ENCODE measurements at places on chromosomes 3 and 15. TPM values are rescaled to one million over a fixed set of nuclear protein-coding genes. Genes with fewer than 3 reads are reported as not detected.
A peak's percentile ranks its signal among the peaks of the same experiment; 100 is the strongest.

The COLQ gene
- total RNA-seq: 10.7 TPM

- H3K27ac ChIP-seq: no peak overlapping the region
- H3K36me3 ChIP-seq: no peaks in the 10 kb centered on the region
- H3K4me3 ChIP-seq: no peak overlapping the region
- no peak for DNase-seq
- H3K4me1 ChIP-seq: no peaks in the 10 kb centered on the region
Measured at GRCh38 chr3:151775314-151776258, 38.3 kb upstream of the AADAC start.

DNA sequence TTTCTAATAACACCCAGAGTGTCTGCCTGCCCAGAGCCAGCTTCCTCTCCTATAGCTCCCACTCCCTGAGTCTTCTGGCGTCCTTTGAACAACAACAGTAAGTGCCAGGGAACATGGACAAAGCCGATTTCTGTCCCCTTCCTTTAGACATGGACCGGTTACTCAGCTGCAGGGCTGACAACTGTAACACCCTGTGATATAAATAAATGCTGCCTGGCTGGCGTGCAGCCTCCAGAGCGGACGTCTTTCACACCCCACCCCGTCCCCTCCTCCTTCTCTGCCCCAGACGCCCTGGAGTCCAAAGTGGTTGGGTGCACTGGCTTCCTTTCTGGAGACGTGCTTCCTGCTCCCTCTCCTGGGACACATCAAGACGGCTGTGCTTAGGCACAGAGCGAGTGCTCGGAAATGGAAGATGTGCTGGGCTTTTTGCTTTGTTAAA lies 281.9 kb upstream of the LRRFIP2 start:
- DNase-seq: peak; percentile 91
- H3K27ac ChIP-seq: peak overlapping the region; percentile 43
- no peaks in the 10 kb centered on the region for H3K36me3 ChIP-seq

- H3K36me3 ChIP-seq: no peaks in the 10 kb centered on the region
- DNase-seq: no peak
- H3K4me1 ChIP-seq: no peaks in the 10 kb centered on the region
- no peak overlapping the region for H3K27ac ChIP-seq
- H3K4me3 ChIP-seq: no peak overlapping the region
Measured at GRCh38 chr3:171565481-171566058, 105.4 kb upstream of the TNIK start.

GRCh38 chr3:17074559-17074958 lies 189.8 kb downstream of the PLCL2 start:
- no peaks in the 10 kb centered on the region for H3K36me3 ChIP-seq
- no peaks in the 10 kb centered on the region for H3K4me1 ChIP-seq
- H3K27me3 ChIP-seq: no peaks in the 10 kb centered on the region
- H3K27ac ChIP-seq: no peak overlapping the region
- H3K4me3 ChIP-seq: no peak overlapping the region

- H3K27me3 ChIP-seq: no peaks in the 10 kb centered on the region
- no peak for DNase-seq
- no peaks in the 10 kb centered on the region for H3K4me1 ChIP-seq
Measured at GRCh38 chr3:115899535-115899934, 276.2 kb downstream of the GAP43 start.

GRCh38 chr3:179100652-179101051 lies 29.0 kb upstream of the ZMAT3 start:
- no peaks in the 10 kb centered on the region for H3K27me3 ChIP-seq
- no peaks in the 10 kb centered on the region for H3K36me3 ChIP-seq
- no peak overlapping the region for H3K27ac ChIP-seq
- no peaks in the 10 kb centered on the region for H3K4me1 ChIP-seq
- no peak overlapping the region for H3K4me3 ChIP-seq

The CPOX gene
- total RNA-seq: 10.8 TPM

DNA sequence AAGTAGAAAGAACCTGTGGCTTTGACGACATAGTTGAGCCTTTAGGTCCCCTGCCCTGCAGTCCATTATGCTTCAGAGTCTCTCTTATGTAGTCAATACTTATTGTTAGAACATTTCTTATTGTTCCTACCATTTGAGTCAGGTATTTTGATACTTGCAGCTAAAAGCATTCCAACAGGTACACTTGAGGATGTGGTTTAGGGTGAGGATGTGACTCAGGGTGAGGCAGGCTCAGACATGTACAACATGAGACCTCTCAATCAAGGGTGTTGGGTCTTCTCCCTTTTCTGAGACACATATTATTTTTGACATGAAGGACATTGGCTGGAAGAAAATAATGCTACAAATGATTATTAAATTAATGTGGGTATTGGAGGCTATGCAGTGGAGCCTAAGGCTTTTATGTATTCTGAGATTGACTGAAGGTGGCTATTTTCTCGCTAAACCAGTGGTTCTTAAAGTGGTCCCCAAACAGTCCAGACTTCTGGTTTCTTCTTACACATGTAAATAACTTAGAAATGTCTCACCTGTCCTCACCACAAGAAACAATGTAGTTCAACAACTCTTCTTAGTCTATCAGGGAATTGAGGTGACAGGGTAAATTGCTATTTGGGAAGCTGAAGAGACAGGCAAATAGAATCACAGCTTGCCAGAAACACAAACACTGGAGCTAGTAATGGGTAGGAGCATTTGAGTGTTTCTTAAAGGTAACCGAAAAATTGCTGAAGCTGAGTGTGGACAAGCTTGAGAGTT lies 135.5 kb upstream of the ZPLD1 start:
- no peak overlapping the region for H3K27ac ChIP-seq
- H3K4me1 ChIP-seq: no peaks in the 10 kb centered on the region
- H3K27me3 ChIP-seq: no peaks in the 10 kb centered on the region
- no peak overlapping the region for H3K4me3 ChIP-seq
- no peak for DNase-seq

DNA sequence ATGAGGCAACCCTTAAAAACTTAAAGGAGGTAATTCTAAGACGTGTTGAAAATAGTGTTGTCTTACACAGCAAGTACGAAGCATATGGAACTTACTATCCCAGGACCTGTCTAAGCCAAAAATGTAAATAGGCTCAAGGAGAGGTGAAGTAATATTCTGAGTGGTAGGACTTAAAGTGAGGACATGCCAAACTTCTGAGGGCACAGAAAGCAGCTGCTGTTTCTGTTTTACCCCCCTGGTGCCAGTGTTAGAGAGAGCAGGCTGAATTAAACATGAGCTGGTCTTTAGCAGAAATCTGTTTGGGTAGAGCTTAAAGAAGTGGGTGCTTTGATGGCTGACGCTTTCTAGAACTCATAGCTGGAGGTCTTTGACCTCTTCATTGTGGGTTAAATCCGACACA lies 149.7 kb upstream of the NPHP3 start:
- no peak overlapping the region for H3K27ac ChIP-seq
- H3K27me3 ChIP-seq: no peaks in the 10 kb centered on the region
- no peaks in the 10 kb centered on the region for H3K4me1 ChIP-seq
- DNase-seq: no peak
- H3K36me3 ChIP-seq: no peaks in the 10 kb centered on the region

DNA sequence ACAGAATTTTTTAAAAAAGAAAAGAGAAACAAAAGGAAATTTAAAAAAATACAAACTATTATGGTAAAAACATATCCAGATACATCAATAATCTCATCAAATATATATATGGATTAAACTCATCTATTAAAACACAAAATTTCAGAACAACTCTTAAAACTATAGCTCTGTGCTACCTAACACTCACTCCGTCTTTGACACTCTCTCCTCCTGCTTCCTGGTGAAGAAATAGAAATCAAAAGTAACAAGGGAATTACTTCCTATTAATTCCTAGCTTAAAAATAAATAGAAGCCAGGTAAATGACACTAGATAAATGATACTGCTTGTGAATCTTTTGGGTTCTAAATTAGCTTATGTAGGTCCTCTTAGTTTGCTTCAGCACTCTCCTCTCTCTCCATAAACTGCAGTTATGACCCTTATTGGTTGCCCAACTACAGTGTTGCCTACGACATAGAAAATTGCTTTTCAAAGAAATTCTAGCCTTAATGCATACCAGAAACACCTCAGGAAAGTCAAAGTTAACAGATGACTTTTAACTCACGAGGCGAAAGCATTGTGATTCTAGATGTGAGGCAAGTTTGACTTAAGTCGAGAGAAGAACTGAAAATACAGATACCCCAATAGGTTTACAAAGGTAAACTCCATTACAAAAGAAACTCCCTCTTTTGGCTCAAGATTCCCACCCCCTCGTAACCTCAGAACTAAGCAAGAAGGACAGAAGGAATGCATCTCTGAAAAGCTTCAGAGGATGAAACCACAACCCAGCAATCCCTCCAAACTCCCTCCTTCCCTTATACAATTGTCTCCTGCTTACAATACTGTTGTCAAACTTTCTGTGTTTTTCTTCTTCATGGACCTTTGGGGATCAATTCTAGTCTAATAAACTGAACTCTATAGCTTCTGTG lies 394.7 kb downstream of the FGF12 start:
- no peaks in the 10 kb centered on the region for H3K36me3 ChIP-seq
- no peaks in the 10 kb centered on the region for H3K4me1 ChIP-seq
- DNase-seq: no peak
- H3K4me3 ChIP-seq: no peak overlapping the region

DNA sequence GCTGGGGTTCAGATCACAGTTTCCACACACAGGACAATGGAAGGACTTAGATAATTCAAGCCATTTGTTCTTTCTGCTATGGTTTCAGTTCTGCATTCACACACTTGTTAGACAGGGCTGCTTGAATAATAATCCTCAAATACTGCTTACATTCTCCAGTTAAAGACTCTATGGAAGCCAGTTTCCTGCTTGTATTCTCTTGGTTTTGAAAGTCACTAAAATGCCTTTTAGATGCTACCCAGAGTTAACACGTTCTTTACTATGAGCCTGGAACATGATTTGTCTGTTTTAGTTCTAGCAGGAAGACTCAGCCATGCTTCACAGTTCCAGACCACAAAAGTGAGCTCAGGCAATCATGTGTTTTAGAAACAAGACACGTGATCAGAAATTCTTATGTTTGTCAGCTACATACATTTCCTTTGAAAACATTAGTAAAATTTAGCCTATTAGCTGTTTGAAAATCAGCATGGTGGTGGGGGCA lies 152.4 kb downstream of the LEKR1 start:
- no peaks in the 10 kb centered on the region for H3K27me3 ChIP-seq
- H3K4me3 ChIP-seq: no peak overlapping the region
- no peak for DNase-seq
- no peak overlapping the region for H3K27ac ChIP-seq
- no peaks in the 10 kb centered on the region for H3K36me3 ChIP-seq

Measured in aorta (tissue), 5 donors.